HL-60 (cell line): ENCODE measurements at places on chromosomes 13 and 19.

DNA sequence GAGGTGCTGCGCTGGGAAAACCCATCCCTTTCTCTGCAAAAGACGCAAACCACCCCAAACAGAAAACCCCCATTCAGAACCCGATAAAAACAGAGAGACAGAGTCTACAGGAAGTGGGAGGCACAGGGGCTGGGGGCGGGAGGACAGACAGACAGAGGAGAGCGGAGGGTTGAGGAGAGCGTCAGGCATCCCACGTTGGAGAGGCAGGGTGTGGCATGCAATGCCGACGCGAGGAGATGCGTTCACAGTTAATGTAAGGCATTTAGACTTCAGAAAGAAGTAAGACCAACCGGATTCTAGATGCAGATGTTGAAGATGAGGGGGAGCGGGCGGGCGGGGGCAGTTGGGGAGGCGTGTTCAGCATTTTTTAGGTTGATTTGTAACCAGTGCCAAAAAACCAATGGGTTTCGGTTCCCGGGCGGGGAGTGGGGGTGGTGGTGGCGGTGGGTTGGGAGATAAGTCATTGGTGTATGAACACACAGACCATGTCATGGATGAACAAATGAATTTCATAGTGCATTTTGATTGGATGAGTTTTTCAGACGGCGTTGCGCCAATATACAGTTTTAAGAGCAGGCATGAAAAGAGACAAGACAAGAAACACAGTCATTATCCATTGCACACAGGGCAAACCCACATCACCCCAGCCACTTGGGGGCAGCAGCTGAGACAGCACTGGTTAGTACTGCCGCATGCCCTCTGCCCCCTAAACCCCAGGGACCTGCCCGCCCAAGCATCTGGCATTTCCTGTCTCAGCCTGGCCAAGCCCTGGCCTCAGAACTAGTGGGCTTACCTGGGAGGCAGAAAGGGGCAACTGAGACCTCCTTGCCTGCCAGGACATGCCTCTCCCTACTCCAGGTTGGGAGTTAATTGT lies 91.3 kb downstream of the IER2 start:
- DNase-seq: no peak

- DNase-seq: no peak
Observed at GRCh38 chr19:7699003-7699402, 2.9 kb downstream of the FCER2 start.

DNA sequence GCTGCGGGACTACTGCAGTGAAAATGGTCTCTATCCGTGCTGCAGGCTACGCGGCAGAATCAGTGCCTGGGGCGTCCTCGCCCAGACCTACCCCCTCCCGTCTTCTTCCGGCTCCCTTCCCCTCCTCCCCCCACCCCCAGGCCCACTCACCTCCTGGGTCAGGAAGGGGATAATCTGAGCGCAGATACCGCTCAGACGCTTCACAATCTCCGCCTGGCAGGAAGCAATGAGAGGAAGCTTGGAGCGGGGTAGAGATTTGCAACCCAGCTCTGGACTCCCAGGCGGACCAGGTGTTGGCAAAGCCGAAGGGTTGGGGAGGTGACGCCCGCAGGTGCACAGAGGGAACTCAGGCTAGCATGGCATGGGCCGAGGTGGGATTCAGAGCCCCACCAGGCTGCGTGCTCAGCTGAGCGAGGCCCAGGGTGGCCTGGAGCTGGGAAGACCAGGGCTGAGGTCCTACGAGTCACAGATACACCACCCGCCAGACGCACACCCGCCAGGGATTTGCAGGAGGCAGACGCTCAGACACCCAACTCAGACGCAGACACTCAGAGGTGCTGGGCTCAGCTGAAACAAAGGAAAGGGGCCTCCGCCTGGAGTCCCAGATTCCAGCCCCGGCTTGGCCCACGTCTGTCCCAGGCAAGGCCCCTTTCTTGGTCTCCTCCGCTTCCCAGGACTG lies 4.1 kb downstream of the TLE2 start:
- no peak for DNase-seq

GRCh38 chr19:20233105-20233504 lies 66.1 kb downstream of the ZNF486 start:
- DNase-seq: no peak

- DNase-seq: peak; percentile 81
Observed at GRCh38 chr19:8396563-8397203, 6.5 kb downstream of the RAB11B start.

DNA sequence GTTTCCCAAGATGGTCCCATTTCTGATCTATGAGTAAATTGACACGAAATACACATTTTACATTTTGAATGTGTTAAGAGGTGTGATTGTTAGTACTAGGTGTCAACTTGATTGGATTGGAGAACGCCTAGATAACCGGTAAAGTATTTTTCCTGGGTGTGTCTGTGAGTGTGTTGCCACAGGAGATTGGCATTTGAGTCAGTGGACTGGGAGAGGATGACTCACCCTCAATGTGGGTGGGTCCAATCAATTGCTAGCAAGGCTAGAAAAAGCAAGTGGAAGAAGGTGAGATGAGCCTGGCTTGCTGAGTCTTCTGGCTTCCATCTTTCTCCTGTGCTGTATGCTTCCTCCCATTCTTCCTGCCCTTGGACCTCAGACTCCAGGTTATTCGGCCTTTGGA lies 960.7 kb upstream of the PCDH9 start:
- DNase-seq: no peak

GRCh38 chr13:66195238-66195637 lies 1034.9 kb downstream of the PCDH9 start:
- DNase-seq: no peak

DNA sequence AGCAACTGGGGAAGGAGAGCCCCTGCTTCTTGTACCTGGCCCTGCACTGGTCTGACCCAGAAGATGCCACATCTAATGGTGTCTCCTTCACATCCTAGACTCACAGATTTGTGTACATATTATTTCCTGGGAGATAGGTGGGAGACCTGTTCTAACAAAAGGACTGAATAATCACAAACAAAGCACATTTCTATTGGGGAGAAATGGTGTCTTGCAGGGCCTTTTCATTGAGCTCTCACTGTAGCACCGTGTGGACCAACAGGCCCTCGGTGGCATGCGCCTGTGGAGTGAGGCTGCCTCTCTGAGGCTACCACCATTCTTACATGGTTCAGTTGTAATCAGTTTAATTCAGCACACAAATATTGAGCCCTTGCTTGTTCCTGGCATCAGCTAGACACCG lies 989 bp upstream of the SACS start:
- no peak for DNase-seq

- DNase-seq: no peak
Observed at GRCh38 chr13:98651744-98652143, 74.8 kb upstream of the STK24 start.
